ENCODE measurements at places on chromosomes 5 and 9.
A peak's percentile ranks its signal among the peaks of the same experiment; 100 is the strongest.

GRCh38 chr5:137684761-137685160 lies 51.1 kb downstream of the KLHL3 start:
- no peak for DNase-seq

DNA sequence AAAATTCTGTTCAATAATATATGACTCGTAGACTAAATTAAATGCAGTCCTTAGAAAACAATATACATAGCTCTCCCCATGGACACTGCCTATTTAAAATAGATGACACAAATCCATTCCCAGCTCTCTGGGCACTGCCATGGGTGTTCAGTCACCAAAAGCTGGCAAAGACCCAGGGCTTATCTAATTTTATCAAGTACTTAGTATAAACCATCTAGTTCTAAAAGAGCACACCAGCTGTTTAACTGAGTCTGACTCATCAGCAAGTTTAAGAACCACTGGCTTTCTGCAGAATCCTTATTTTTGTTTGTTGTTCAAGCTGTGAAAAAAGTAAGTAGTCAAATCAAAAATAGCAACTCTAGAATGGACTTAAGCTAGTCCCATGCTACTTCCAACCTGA lies 107.6 kb downstream of the PLPP1 start:
- no peak for DNase-seq

DNA sequence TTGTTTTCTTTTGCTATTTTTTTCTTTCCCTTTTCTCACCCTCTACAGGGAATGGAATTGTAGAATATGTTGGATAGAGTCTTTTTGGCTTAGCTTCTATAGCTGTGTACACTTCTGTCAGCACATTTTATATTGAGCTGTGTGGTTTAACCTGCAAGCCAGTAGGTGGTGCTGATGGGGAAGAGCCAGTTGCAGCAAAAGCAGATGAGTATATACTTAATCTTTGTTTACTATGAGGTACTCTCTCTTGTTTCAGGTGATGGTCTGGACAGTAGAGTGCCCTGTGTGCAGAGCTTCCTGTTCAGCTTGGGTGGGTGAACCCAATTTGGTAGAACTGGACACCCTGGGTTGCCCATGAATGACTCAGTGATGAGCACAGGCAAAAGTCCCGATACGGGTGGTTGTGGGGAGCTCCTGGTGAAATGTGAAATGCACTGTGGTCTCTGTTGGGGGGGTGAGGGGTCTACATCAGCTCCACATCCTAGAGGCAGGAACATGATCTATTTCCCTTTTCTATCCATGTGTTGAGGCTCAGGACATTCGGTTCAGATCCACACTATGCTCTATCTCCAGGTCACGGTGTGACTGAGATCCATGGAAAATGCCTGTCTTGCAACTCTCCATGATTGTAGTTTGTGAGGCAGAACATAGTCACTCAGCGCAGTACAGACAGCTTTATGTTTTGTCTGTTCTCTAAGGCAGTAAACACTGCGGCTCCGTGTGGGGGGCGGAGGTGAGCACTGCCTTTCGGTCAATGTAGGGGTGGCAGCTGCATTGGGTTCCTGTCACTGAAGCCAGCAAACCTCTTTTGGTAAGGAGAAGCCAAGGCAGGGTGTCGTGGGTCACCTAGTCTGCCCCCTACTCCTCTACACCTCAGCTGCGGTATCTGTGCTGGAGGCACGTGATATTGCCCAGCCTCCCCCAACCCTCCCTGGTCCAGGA lies 353.2 kb downstream of the PRR16 start:
- DNase-seq: no peak

- no peak for DNase-seq
Observed at GRCh38 chr9:118170032-118170955, 466.1 kb downstream of the TLR4 start.

GRCh38 chr5:123084730-123085605 lies 4.1 kb upstream of the PRDM6 start:
- DNase-seq: no peak

GRCh38 chr5:176806137-176806536 lies 4.2 kb upstream of the UNC5A start:
- DNase-seq: no peak

GRCh38 chr5:72525816-72526215 lies 18.6 kb upstream of the ZNF366 start:
- no peak for DNase-seq

DNA sequence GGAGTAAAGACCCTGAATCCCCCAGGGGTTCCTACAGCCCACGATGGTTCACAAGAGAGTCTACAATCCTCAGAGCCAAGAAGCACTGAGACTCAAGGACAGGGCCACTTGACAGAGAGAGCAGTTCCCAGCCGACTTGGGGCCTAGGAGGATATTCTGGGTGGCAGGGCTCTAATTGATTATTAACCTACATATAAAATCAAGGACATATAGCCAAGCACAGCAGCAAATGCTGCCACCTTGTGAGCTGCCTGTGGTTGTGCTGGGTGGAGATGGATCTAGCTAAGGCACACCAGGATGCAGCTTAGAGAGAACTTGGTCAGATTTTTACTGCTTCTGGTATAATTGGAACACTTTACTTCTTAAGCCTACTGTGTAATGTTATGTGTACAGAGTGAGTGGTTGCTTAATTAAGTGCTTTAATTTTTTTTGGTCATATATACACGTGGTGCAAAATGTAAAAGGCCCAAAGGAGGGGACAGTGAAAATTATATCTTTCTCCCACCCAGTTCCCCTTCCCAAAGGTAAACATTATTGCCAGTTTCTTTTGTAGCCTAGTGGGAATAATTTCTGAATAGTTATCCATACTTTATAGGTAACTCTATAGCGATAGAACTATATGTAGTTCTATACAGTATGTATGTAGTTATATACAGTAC lies 78.8 kb downstream of the F2RL2 start:
- DNase-seq: peak; percentile 28

DNA sequence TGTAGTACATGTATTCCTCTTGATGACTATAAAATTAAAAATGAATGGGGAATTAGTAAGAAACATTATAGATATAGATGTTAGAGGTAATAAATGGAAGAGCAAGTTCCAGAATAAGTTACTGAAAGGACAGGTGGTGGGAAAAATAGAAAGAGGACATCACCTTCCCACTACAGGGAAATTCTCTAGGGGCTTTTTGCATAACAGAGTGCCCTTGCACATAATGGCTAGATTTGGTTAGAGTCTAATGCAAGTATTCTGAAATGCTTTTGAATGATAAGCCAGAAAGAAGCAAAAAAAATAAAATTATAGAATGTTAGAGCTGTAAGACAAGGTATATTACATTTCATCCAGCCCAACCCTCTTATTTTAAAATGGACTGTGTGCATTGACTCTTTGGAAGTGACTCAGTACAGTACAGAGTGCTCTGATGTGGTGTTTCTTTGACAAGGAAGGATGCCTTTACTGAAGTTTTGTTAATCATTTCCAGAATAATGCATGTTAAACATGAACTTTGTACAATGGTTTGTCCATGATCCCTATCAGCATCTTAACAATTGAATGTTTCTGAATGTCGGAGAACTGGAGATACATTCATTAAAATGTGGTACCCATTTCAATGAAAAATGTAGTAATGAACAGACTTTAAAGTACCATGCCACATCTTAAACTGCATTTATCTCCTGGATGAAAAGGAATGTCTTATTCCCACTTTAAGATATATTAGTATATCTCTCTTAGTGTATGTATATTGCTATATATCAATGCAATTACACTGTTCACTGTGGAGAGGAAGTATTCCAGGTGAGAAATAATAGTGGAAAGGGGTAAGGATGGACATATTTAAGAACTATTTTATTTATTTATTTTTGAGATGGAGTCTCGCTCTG lies 391.1 kb downstream of the ADGRV1 start:
- no peak for DNase-seq

GRCh38 chr5:15717001-15717400 lies 217.0 kb downstream of the FBXL7 start:
- no peak for DNase-seq

- DNase-seq: no peak
Observed at GRCh38 chr5:95070866-95071265, 214.0 kb downstream of the MCTP1 start.

GRCh38 chr5:110414360-110414759 lies 312.1 kb downstream of the TMEM232 start:
- no peak for DNase-seq

DNA sequence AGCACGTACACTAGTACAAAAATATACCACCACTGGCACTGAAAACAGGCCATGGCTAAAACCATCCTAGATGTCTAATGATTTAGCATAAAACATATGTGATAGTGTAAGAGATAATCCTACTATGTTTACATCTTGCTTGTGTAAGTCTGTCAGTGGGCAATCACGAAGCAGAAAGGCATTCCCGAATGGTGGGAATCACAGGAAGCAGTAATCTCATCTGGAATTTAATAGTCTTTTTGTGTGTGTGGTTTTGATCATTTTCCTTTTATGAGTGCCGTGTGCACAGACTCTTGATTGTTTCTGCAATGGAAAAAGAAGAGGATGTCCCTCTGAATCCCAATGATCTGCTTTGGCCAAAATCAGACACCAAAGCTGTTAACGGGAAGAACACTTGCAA lies 200.5 kb downstream of the EBF1 start:
- DNase-seq: no peak

- no peak for DNase-seq
Observed at GRCh38 chr5:102536323-102536928, 37.6 kb upstream of the SLCO6A1 start.

DNA sequence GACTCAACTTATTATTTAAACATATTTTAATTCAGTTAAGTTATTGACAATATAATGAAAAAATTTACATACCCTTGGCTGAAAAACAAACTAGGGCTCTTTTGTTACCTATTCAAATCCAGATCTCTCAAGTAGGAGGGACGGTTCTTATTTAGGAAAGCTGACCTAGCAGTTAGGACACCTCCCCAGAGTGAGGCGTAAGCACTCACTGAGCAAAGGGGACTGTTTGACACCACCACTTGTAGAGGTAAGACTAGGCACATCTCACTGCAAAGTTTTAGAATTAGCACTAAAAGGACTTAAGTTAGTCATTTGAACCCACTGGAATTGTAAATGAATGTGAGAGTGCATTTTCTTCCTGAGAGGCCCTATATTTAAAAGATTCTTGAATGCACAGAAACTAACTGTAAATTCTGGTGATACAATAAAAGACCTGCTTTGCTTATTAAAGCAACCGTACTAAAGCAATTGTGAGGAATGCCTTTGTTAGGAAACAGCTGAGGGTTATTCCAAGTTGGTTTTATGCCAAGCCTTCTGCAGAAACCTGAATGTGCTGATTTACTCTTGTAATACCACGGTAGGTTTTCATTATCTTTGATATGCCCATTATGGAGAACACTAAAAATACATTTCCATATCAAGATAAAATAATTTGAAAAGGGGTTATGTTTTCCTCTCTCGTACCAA lies 16.2 kb downstream of the HACD4 start:
- DNase-seq: no peak

- DNase-seq: no peak
Observed at GRCh38 chr9:124478354-124478753, 28.1 kb downstream of the ADGRD2 start.

All from stimulated activated CD8-positive, alpha-beta memory T cell treated with anti-CD3 and anti-CD28 coated beads, Interleukin-4, amount 100 ng/mL, for 4 hours (primary cell).